ENCODE measurements at places on chromosomes 1 and 21. TPM values are rescaled to one million over a fixed set of nuclear protein-coding genes. Genes with fewer than 3 reads are reported as not detected.
A peak's percentile ranks its signal among the peaks of the same experiment; 100 is the strongest.

GRCh38 chr1:57190898-57191297 is 225.1 kb upstream of the C8B start:
- DNase-seq = no peak

Gene MAP1LC3C
- polyA plus RNA-seq = not detected

Gene IFI44L
- polyA plus RNA-seq = 8.2 TPM

Gene SLC37A1
- polyA plus RNA-seq = 3.6 TPM

DNA sequence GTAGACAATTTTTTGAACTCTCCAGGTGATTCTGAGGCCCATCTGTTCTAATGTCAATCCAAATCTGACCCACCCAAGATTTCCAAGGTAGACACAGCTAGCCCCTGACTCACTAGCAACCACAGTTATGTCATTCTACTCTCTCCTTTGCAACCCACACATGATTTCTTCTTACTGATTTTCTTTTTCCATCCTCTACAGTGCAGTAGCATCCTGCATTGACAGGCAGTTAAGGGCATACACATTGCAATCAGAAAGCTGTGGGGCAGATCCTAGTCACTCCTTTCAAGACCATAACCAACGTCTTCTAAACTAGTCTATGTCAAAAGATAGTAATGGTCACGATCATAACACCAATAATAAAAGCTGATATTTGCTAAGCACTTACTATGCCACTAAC is 54.2 kb downstream of the JAK1 start:
- DNase-seq = no peak

DNA sequence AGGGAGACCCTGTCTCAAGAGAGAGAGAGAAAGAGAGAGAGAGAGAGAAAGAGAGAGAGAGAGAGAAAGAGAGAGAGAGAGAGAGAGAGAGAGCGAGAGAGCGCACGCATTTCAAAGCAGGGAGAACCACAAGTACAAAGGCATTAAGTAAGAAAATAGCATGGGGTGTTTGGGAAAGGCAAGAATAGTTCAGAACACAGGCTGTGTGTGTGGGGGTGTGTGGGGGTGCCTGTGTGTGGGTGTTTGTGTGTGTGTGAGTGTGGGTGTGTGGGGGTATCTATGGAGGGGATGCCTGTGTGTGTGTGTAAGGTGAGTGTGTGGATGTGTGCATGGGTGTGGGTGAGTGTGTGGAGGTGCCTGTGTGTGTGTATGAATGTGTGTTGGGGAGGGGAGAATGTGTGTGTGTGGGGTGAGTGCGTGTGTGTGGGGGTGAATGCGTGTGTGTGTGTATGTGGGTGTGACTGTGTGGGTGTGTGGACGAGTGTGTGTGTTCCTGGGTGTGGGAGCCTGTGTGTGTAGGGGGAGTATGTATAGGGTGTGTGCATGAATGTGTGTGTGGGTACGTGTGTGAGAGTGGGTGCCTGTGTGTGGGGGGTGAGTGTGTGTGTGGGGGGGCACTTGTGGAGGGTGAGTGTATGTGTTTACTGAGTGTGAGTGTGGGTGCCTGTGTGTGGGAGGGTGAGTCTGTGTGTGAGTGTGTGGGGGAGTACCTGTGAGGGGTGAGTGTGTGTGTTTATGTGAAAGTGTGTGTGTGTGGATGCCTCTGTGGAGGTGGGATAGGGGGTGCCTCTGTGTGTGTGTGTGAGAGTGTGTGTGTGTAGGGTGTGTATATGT is 19.1 kb upstream of the HDAC1 start:
- DNase-seq = no peak

DNA sequence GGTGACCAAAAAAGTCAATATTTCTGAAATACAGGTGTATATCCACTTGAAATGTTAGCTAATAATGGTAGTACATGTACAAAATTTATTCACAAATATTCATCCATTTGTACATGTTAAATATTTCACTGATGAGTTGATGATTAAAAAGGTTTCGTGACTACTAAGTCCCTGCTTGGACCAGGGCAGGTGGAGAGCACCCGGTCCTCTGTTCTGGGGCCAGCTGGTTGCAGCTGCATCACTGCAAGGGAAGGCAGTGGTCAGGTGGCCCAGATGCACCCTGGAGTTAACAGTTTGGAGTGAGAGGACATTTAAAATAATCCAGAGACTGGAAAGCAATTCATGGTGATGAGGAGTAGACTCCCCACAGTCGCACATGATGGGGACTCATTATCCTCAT is 141.2 kb downstream of the ZBTB18 start:
- no peak for DNase-seq

GRCh38 chr1:42259059-42259738 is 75.8 kb downstream of the FOXJ3 start:
- no peak for DNase-seq

GRCh38 chr21:33238146-33238545 is 8.4 kb downstream of the IFNAR2 start:
- no peak for DNase-seq

Gene VHLL
- not detected for polyA plus RNA-seq

Gene MTARC2
- polyA plus RNA-seq = not detected

Gene LIN9
- 4.3 TPM for polyA plus RNA-seq

Gene KRTAP21-1
- polyA plus RNA-seq = not detected

- DNase-seq = no peak
Measured at GRCh38 chr1:100387209-100387608, 34.9 kb downstream of the CDC14A start.

Gene AVPR1B
- not detected for polyA plus RNA-seq

- DNase-seq = no peak
Measured at GRCh38 chr1:111480674-111481073, 6.9 kb downstream of the C1orf162 start.

- no peak for DNase-seq
Measured at GRCh38 chr21:44529503-44530125, 10.4 kb downstream of the KRTAP10-1 start.

Gene SIK1
- not detected for polyA plus RNA-seq

GRCh38 chr1:182192215-182192614 is 130.7 kb upstream of the ZNF648 start:
- DNase-seq = no peak

Gene CRABP2
- not detected for polyA plus RNA-seq

- DNase-seq = no peak
Measured at GRCh38 chr1:206662396-206663092, 22.2 kb upstream of the MAPKAPK2 start.

GRCh38 chr1:26161415-26162219 is 2.7 kb downstream of the FAM110D start:
- DNase-seq = no peak

DNA sequence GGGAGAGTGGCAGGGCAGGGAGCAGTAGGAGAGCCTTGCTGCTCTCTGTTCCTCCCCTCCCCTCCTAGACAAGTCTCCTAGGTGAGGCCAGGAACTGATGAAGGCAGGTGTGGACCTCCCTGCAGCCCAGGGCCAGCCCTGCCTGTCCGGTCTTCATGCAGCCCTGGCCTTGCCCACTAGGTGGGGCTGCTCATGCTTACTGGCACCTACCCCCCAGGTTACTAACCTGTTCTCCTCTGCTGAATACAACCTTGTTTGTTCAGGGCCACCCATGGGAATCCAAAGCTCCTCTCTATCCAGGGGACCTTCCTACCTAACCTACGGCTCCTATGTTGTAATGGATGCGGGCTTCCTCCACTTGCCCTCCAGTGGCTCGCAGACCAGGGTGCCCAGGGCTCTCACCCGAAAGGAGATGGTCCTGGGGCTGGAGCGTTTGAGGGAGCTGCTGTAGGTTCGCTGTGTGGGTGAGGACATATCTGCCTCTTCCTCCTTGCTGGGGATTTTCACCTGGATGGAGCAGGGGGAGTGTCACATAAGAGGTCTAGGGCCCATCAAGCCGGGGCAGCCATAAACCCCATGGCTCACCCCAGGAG is 7.9 kb upstream of the TNNT2 start:
- DNase-seq = no peak

DNA sequence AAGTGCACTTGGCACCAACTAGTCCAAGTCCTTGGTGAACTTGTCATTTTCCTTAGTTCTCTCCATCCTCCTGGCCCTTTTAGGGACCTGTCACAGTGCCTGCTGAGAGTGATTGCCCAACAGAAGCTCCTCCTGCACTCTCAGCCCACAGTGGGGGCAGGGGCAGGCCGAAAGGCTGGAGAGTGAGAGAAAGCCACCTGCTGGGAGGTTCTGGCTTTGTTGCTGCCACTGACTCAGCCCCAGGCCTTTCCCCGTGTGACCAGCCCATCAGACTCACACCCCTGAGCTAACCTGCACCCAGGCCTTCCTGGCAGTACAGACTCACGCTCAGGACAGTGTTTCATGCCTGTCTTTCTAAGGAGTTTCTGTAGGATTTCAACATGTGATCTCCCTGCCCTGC is 17.1 kb upstream of the PROK1 start:
- DNase-seq = no peak

GRCh38 chr21:43603233-43603626 is 56.1 kb downstream of the HSF2BP start:
- no peak for DNase-seq

GRCh38 chr1:35633547-35633946 is 7.8 kb downstream of the PSMB2 start:
- DNase-seq = no peak

DNA sequence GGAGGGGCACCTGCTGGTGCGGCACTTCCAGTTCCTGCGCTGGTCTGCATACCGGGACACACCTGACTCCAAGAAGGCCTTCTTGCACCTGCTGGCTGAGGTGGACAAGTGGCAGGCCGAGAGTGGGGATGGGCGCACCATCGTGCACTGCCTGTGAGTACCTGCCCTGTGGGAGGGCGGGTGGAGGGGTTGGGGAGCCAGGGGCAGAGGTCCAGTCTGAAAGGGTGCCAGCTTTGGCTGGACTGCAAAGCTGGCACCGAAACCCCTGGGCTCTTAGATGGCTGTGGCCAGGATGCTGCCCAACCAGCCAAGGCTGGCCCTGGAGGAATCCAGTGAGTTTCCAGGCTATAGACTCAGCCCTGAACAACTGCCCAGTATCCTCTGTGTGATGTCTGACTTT is 87.3 kb downstream of the PTPRU start:
- DNase-seq = no peak

- DNase-seq = no peak
Measured at GRCh38 chr21:37166733-37167132, 93.7 kb downstream of the TTC3 start.

- DNase-seq = no peak
Measured at GRCh38 chr1:172497230-172497629, 35.7 kb upstream of the SUCO start.

Gene IL24
- polyA plus RNA-seq = 36.3 TPM

DNA sequence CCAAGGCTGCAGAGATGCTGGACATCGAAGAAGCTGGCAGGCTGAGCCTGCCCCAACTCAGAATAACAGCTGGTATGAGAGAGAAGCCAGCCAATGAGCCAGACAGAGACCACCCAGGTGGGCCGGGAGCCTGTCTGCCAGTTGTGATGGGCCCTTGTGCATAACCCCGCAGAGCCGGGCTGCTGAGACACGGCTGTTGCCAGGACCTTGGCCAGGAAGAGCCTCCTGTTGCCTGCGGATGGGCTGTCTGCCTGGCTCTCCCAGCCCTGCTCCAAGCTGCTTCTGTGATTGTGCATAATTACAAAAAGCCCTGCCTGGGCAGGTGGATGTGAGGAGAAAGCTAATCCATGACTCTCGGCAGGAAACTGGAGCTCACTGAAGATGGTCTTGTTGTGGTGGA is 126.5 kb downstream of the CAPN8 start:
- DNase-seq = no peak

- DNase-seq = no peak
Measured at GRCh38 chr1:207097871-207098324, 6.1 kb upstream of the C4BPA start.

DNA sequence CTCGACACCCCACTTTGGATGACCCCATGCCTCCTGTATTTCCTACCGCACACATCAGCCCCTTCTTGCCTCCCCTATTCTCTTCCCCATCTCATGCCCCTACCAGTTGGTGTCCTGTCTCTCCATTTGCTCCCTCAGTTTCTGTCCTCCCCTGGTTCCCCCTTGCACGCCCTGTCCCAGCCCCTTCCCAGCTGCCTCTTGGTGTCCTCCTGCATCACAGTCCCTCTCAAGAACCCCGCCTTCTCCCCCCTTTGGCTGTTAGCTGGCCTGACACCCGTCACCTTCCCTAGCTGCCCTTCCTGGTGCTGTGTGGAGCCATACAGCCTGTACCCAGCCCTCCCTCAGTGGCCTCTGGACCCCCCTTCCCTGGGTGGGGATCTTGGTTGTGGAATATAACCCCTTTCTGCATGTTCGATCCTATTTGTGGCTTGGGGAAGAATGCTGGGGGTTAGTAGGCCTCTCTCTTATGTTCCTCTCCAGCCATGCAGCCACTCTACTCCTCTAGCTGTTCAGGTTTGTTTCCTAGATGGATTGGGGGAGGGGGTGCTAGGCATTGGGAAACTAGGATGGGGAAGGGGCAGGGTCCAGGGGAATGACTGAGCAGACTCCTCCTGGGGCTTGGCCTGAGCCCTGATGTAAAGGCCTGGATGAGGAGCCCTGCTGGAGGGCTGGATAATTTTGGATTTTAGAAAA is 41.4 kb upstream of the NFASC start:
- no peak for DNase-seq

Gene OR2L13
- not detected for polyA plus RNA-seq

- DNase-seq = no peak
Measured at GRCh38 chr1:60988891-60989290, 93.5 kb upstream of the NFIA start.

- no peak for DNase-seq
Measured at GRCh38 chr1:169196161-169196560, 89.7 kb downstream of the ATP1B1 start.

GRCh38 chr1:66752671-66753371 is 562 bp downstream of the DYNLT5 start:
- no peak for DNase-seq

DNA sequence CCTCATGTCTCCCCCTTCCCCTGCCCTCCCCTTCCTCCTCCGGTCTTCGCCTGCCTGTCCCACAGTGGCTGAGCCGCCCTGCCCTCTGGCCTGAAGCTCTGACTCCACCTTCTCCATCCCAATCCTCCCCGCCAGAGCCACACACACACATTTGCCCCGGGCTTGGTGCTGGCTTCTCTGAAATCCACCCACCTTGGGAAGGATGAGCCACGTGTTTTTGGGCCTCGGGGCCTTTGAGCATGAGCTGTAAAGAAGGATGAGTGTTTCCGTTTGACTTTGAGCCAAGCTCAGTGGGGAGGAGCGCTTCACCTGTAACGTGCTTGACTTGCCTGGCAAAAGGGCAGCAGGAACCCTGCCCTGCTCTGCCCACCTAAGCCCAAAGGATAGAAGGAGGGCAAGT is 295.1 kb downstream of the SIPA1L2 start:
- DNase-seq = no peak

DNA sequence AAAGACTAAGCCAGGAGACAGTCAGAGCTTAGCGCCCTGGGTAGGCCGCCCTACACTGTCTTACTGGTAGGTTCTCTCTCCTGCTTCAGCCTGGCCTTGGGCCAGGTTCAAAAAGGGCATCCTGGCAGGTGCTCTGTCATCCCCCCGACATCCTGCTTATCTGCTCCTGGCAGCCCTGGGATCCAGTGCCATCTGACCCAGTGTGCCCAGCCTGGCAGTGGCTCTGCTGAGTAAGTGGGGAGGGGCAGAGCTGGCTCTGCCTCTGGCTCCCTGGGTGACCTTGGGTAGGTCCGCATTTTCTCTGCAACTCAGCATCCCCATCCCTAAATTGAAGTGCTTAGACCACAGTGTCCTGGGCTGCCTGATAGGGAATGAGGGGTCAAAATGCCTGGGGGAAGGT is 549.9 kb downstream of the PTPRU start:
- DNase-seq = no peak

GRCh38 chr1:97082160-97082848 is 360.7 kb downstream of the PTBP2 start:
- DNase-seq = no peak

Gene CD2
- 457 TPM for polyA plus RNA-seq

Gene RBM11
- polyA plus RNA-seq = 2.3 TPM

- no peak for DNase-seq
Measured at GRCh38 chr21:35748678-35749314, 311.5 kb downstream of the SETD4 start.

- DNase-seq = peak; percentile 74
Measured at GRCh38 chr1:172697534-172698002, 38.7 kb downstream of the FASLG start.

Gene ZYG11A
- not detected for polyA plus RNA-seq
